NCI-H524 (cell line): ENCODE measurements at places on chromosomes 7 and 10.

GRCh38 chr7:72038022-72038732 lies 374.0 kb downstream of the CALN1 start:
- no peak for DNase-seq

DNA sequence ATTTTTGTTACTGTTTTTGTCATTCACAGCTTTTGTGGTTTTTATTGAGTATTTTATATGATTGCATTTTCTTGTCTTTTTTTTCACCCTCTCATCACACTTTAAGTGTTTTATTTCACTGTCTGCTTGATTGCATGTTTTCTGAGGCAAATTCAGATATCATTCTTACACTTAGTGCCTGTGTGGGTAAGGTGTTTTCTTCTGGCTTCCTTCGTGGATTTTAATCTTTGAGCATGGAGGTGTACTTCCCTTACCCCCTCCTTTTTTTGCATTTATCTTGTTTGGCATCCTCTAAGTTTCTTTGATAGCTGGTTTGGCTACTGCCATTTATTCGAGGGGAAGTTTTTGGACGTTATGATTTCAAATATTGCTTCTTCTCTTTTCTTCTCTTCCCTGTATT lies 127.9 kb downstream of the MLLT10 start:
- DNase-seq: no peak

GRCh38 chr7:18064242-18064838 lies 36.7 kb upstream of the PRPS1L1 start:
- DNase-seq: no peak

DNA sequence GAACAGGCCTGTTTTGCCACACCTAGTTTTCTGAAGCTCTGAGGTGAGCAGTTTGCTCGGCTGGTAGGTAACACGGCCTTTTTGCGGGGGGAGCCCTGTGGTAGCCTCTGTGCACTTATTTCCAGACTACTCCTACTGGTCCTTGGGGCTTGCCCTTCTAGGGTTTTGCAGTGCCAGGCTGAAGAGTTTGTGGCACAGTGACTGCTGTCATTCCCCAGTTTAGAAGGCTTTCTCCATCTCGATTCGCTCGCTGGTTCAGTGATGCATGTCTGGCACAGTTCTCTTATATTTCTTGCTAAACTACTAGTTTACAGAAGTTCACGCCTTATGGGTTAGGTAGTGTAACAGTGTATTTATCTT lies 711 bp downstream of the KIF20B start:
- no peak for DNase-seq

GRCh38 chr10:130623680-130624267 lies 487.6 kb downstream of the GLRX3 start:
- DNase-seq: no peak

DNA sequence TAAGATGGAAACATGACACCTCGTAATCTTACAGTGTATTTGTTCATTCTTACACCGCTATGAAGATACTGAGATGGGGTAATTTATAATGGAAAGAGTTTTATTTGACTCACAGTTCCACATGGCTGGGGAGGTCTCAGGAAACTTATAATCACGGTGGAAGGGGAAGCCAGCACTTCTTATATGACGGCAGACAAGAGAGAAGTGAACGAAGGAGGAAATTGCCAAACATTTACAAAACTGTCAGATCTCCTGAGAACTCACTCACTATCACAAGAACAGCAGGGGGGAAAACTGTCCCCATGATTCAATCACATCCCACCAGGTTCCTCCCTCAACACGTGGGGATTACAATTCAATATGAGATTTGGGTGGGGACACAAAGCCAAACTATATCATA lies 282.3 kb downstream of the HGF start:
- no peak for DNase-seq

DNA sequence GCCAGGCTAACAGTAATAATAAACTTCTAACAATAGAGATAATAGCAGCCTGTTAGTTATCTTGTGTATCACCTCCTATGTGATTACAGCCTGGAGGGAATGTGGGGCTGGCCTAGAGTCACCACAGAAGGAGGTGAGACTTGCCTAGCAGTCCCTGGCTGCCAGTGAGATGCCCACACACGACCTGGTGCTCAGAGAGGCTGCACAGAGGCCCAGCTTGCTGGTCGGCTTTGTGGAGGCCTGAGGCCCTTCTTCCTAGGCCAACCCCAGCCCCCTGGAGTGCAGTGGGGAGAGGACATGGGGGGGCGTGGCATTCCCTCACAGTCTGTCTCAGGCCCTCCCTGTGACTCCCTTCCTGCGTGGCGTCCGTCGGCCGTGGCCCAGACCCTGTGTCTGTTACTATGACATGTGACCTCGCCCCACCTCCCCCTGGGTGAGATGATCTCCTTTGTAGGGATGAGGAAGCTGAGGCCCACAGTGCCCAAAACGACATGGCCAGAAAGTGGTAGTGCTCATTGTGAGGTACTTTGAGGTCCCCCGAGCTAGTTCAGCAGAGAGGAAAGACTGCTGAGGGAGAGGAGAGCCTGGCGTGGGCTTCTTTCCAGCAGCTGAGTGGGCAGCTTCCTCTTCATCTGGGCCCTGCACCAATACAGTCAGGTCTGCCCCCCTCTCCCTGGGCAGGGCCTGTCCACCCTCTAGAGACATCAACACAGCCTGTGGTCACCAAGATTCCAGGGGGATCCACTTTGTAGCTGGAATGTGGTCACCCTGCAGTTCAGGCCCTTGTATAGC lies 29.7 kb downstream of the UNC5B start:
- DNase-seq: no peak

- no peak for DNase-seq
These were observed 265.1 kb downstream of the CCSER2 start for GRCh38 chr10:84593506-84593905.

- DNase-seq: peak; percentile 10
These were observed 581 bp downstream of the PTPRZ1 start for GRCh38 chr7:121873289-121874194.

- DNase-seq: no peak
These were observed 30.6 kb upstream of the CNPY1 start for GRCh38 chr7:155576900-155577508.

DNA sequence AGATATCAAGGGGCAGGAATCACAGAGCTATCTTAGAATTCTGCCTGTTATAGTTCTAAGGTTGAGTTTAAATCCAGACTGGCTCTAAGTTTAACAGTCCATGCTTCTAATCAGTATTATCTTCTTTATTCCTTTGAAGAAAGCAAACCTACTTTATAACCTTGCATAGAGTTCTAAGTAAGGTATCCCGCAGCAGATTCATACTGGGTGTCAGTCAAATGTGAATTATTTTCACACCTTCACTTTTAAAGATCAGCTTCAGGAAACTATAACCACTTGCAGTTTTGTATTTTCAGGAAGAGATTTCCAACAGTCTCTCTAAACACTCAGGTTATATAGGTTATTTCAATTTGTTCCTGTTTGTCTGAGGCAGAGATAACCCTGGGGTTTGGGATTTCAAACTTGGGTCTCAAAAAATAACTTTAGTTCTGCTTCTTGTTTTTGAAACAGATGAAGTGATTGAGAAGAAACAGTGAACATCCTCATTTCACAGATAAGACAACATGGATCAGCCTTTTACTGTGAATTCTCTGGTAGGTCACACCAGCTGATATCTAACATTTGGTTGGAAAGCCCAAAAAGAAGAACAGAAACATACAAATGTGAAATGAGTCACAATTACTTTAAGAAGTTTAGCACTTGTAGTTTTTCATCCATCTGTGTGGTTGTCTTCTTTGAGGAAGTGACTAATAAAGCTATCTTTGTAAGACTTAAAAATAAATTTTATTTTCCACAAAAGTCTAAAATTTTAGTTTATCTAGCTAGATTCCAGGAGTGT lies 21.4 kb downstream of the STAMBPL1 start:
- DNase-seq: no peak

DNA sequence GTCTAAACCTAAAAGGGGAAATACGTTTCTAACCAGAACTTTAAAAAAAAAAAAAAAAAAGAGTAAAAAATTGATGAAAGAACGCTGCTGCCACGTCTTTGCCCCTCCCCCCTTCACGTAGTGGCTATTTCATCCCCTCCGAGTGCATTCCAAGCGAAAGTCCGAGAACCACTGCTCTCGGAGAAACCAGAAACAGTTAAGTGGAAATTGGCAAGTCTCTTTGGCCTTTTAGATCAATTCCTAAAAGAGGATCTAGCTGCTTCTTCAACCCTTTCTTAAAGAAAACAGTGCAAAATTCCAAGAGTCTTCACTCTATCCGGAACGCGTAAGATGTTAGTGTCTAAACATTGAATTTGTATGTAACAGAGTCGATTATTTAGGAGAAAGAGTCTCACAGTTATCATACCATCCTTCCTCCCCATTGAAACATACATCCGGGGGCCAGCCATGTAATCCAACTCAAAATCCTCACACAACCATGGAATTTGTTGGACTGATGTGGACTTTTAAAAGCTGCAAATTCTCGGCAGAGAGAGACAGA lies 1.1 kb downstream of the P4HA1 start:
- DNase-seq: peak; percentile 14

- DNase-seq: no peak
These were observed 4.9 kb upstream of the MCU start for GRCh38 chr10:72687035-72687434.

- no peak for DNase-seq
These were observed 121.5 kb downstream of the SEMA3D start for GRCh38 chr7:85065306-85065705.

DNA sequence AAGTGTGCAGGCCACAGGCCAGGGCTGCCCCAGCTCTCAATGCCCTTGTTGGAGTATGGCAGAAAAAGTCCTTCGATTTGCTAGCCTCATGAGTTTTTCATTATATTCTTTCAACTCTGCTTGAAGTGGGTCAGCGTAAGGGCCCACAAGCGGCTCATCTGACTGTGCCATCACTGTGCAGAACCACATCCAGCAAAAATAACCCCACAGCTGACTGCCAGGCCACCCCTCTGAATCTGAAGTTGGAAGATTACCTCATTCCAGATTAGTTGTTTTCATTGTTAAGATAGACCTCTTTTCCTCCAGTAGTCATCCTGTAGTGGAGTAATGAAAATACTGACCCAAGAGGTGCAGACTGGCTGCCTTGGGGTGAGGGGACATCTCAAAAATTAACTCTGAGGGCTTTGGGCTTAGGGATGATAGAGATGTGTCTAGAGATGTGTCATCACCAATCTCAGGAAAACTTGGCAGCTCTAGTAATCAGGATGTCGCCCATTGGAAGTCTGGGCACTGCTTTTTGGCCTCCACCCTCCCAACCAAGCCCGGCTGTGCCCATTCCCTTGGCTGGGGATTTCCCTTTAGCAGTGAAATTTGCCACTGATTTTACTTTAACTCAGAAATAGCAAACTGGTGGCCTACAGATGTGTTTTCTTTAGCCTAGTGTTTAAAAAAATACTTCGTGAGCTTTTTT lies 164.3 kb downstream of the LCOR start:
- DNase-seq: no peak
